MV-4-11 (cell line): ENCODE measurements at places on chromosomes 2 and 18.

- DNase-seq: no peak
Observed at GRCh38 chr2:37449761-37450296, 105.4 kb downstream of the QPCT start.

- no peak for DNase-seq
Observed at GRCh38 chr2:172945510-172945850, 130.2 kb upstream of the MAP3K20 start.

DNA sequence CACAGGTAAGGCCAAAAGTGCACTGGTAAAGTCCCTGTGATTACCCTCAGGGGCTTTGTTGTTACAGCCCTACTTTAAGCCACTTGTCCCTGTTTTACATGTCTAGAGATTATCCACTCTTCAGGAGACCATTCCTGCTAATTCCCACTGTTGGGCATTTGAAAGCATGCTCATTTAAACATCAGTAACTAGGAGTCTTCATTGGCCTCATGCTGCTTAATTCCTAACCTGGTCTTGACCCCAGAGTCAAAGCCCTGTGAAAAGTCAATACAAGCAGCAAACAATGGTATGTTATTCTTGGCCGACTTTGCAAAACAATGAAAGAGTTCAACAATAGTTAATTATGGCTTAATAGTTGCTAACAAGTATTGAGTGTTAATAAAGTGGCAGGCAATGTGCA lies 23.2 kb downstream of the AFF3 start:
- DNase-seq: no peak

DNA sequence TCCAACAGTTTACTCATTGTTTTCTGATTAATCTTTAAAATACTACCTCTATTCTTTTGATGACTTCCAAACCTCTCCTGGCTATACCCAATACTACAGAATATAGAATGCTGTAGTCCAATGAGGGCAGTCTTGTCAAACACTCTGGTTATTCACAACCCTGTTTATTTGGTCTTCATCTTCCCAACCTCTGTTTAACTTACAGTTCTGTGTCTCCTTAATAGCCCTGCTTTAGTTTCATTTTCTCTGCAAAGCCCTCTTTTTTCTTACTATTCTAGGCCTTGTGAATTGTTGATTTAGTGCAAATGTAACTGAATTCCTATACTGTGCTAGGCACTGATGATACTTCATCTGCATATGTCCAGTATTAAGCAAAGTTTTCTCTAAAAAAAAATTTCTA lies 40.0 kb downstream of the ACVR2A start:
- DNase-seq: no peak

DNA sequence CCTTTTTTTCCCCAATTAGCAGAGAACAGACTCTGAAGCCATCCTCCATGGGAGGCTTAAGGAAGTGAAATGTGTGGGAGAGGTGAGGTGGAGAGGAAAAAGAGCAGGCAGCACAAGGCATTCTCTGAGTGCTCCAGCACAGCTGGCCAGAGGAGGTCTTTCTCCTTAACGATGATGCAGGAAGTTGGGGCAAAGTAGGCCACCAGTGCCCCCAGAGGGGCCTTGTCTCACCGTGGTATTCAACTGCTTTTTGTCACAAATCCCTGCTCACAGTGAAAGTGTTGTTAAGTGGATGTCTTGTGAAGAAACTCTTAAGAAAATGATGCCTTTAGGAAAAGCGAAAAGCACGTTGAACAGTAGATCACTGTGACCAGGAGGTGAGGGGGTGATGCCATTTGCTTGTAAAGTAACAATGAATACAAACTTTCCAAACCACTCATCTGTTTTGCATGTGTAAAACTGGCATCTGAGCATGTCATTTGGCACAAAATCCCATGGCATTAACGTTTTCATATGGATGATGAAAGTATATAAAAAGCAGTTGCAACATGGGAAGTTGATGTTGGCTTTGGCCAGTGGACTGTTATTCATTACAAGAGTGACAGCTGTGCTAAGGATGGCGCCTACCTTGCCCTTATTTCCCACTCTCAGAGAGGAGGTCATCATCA lies 49.2 kb upstream of the CDC42EP3 start:
- DNase-seq: peak; percentile 66

- no peak for DNase-seq
Observed at GRCh38 chr18:78784861-78785260, 194.8 kb upstream of the SALL3 start.

DNA sequence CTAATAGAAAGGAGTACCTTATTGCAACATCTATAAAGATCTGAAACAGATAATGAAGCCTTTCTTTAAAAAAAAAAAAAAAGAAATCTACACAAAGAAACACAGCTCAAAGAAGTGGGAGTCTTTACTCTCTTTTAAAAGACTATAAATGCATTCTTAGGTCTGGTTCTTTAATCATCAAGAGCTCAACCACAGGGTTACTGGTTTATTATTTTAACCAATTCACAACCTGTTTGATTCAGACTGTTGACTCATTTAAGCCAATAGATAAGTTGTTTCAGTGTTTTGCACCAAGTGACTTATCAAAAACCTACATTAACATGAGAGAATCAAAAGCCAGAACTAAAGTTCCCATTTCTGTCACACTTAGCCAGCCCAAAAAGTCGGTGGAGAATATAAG lies 93.1 kb downstream of the TCF4 start:
- DNase-seq: no peak

GRCh38 chr2:191710411-191710900 lies 32.5 kb downstream of the NABP1 start:
- peak; percentile 69 for DNase-seq

GRCh38 chr2:42001711-42002201 lies 46.1 kb upstream of the PKDCC start:
- DNase-seq: no peak

- DNase-seq: peak; percentile 13
Observed at GRCh38 chr2:172674034-172674967, 61.3 kb upstream of the RAPGEF4 start.

- no peak for DNase-seq
Observed at GRCh38 chr2:69242651-69243051, 144.4 kb downstream of the GFPT1 start.

- DNase-seq: no peak
Observed at GRCh38 chr18:44323125-44323524, 357.6 kb upstream of the SETBP1 start.

DNA sequence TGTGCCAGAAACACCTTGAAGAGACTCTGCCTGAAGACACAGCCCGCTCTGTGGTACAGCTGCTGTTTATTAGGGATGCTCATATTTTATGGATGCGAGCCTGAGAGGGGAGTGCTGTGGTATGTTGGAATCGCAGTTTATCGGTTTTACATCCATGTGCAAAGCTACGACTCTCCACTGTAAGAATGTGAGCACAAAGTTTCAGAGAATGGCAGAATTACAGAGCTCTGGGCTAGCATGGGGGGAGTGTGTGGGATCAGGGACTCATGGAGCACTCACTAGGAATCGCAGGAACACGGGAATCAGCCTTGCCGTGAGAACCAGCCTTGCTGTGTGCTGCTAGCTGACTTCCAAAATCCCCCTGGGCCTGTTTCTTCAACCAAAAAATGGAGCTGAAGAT lies 199.9 kb downstream of the RNF144A start:
- no peak for DNase-seq

DNA sequence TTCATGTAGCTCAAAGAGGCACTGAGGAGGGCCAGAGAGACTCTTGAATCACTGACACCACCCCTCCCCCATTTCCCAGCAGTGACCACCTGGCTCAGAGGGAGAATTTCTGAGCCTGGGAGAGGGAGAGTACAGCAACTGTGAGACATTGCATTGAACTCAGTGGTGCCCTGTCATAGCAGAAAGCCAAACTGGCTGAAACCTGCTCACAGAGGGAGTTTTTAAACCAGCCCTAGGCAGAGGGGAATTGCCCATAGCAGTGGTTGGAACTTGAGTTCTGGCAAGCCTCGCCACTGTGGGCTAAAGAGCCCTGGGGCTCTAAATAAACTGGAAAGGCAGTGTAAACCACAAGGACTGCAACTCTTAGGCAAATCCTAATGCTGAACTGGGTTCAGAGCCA lies 243.1 kb downstream of the ADCYAP1 start:
- DNase-seq: no peak

DNA sequence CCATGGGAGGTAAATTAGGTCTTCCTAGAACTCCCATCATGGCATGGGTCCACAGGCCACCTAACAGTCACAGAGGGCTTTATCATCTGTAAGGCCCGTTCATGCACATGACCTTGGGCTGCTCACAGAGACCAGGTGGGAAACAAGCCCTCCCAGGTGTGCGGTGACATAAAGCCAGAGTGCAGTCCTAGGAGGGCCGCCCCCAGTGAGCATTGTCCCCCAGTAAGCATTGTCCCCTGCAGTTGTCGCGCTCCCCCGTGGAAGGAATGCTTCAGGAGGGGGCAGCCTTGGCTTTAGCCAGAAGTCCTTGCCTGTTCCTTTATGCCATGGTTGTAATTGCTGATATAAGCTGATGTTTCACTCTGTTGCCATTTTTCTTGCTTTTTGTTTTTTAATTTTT lies 41.7 kb upstream of the LYPD6B start:
- no peak for DNase-seq

DNA sequence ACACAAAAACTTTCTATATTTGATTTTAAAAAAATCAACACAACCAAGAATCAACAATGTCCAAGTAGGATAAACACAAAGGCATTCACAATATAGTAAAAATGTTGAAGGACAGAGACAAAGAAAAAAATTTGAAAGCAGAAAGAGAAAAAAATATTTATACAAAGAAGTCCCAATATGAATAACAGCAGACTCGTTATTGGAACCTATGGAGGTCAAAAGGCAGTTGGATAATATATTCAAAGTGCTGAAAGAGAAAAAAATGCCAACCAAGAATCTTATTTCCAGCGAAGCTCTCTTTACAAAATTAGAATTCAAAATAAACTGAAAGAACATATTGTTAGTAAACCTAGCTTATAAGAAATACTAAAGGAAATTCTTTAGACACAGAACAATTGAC lies 859.5 kb downstream of the LRP1B start:
- no peak for DNase-seq

GRCh38 chr18:31185186-31185950 lies 22.7 kb upstream of the DSC1 start:
- DNase-seq: no peak

DNA sequence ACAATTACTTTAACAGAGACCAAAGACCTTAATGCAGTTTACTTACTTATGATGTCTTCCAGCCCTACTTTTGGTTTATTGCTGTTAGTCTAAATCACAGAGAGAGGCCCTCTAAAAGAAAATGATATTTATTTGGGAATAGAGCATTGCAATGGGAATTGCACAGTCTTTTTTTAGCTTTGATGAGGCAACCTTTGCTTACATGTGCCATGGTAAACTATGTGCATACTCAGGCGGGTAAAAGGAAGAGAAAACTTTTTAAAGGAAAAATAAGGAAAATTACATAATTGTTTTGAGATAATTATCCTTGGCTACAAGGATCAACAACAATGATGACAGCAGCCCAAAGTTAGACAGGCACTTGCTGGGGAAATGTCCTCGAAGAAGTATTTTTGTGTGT lies 78.6 kb downstream of the EFEMP1 start:
- DNase-seq: no peak

DNA sequence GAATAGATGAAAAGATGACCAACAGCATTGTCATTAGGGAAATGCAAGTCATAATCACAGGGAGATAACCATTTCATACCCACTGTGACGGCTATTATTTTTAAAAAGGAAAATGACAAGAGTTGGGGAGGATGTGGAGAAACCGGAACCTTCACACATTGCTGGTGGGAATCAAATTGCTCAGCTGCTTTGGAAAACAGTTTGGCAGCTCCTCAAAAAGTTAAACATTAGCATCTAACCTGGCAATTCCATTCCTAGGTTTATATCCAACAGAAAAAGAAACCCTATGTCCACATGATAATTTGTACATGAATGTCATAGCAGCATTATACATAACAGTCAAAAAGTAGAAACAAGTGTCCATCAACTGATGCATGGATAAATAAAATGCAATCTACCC lies 58.2 kb downstream of the KCNG3 start:
- DNase-seq: no peak

DNA sequence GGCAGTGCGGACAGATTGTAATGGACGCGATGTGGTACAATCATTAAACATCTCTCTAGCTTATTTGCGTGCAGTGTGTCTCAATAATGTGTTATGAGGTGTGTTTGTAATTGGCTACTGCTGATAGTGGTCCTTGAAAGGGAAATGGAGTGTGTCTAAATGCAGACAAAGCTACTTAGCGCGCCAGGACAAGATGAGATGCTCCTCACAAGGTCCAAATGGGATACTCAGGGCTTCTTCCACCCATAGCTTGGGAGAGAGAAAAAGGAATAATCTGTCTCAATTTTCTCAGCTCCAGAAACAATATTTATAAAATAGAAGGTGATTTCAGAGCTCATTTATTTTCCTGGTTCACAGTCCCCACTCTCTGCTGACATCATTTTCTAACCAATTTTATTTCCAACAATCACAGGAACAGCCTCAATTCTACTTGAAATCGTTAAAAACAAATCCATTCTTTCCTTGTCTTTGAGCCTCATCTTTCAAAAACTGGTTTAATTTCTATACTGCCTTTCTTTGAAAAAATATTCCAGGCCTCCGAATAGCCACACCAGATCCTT lies 28.5 kb downstream of the GALNT14 start:
- DNase-seq: no peak

- DNase-seq: no peak
Observed at GRCh38 chr2:151358166-151358970, 976 bp downstream of the TNFAIP6 start.

- no peak for DNase-seq
Observed at GRCh38 chr18:74896390-74896991, 298.8 kb downstream of the ZNF407 start.

GRCh38 chr2:17752246-17752645 lies 1.4 kb downstream of the SMC6 start:
- peak; percentile 17 for DNase-seq

- DNase-seq: no peak
Observed at GRCh38 chr2:219968685-219969345, 341.4 kb downstream of the SLC4A3 start.

DNA sequence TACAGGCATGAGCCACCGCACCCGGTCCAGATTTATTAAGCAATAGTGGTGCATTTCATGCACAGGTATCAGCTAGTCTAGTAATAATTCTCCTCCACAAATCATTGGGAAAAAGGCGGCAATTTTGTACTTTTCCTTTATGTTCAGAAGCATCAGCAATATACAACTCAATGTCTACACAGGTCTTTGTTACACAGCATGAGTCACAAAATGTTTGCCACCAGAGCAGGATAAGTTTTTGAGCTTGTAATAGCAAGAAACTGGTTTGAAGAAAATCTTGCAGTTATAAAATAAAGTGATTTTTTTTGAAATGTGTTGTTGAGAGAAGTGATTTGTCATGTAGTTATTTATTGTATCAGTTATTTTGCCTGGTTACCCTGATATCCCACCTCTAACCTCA lies 4.8 kb upstream of the ITPRIPL1 start:
- no peak for DNase-seq
